NCI-H1930 (cell line): ENCODE measurements at places on chromosomes 3 and 15.

DNA sequence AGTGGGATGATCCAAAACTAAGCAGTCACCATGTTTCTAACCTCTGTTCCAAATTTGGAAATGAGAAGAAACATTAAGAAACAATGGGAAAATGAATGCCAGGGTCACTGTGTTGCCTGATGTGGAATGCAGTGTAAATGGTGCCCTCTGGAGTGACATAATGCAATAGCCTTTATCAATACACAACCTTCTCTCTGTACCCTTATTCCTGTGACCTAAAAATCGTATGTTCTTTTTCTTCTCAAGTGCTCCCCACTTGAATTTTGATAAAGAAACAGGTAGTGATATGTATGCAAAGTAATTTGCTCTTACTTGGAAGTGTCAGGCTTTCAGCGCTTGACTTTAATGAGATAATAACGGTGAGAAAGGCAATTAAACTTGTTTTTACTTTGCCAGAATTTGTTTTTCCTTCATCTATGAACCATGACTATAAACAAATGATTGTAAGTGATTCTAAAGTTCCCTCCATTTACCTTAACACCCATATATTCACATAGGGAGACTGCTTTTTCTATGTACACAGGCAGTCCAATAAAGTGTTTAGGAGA, 145.8 kb upstream of the THRB start:
- DNase-seq: no peak

DNA sequence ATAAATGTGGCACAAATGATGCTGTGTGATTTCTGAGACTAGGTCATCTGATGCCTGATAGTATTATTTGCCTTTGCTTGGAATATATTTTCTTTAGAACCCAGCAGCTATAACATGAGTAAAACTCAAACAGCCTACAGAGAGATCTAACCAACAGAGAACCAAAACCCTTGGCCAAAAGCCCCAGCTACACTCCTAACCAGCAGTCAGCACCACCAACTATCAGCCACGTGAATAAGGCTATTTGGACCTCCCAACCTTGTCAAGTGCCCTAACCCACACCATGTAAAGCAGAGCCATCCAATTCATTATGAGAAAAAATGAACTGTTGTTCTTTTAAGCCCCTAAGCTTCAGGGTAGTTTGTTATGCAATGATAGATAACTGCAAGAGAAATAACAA, 114.6 kb upstream of the MELTF start:
- DNase-seq: no peak

GRCh38 chr3:144801890-144802289, 830.3 kb downstream of the DIPK2A start:
- no peak for DNase-seq

- DNase-seq: no peak
These were observed 18.4 kb downstream of the KBTBD12 start for GRCh38 chr3:127933396-127933795.

DNA sequence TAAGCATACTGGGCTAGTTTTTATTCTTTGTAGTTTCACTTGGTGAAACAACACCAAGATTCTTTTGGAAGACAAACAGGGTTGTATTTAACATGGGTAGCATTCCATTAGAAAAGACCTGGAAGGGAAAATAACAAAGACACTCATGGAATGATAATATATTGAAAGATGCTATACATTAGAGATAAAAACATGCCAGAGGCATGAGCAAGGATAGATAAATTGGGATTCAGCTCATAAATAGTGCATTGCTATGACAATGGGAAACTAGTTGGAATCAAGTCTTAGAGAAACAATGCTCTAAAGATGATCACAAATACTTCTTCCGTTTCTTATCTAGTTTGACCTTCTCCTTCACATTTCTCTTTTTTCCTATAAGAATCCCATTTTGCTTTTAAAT, 677.4 kb downstream of the ZNF385D start:
- no peak for DNase-seq

GRCh38 chr15:40869686-40870085, 4.3 kb downstream of the RHOV start:
- no peak for DNase-seq

DNA sequence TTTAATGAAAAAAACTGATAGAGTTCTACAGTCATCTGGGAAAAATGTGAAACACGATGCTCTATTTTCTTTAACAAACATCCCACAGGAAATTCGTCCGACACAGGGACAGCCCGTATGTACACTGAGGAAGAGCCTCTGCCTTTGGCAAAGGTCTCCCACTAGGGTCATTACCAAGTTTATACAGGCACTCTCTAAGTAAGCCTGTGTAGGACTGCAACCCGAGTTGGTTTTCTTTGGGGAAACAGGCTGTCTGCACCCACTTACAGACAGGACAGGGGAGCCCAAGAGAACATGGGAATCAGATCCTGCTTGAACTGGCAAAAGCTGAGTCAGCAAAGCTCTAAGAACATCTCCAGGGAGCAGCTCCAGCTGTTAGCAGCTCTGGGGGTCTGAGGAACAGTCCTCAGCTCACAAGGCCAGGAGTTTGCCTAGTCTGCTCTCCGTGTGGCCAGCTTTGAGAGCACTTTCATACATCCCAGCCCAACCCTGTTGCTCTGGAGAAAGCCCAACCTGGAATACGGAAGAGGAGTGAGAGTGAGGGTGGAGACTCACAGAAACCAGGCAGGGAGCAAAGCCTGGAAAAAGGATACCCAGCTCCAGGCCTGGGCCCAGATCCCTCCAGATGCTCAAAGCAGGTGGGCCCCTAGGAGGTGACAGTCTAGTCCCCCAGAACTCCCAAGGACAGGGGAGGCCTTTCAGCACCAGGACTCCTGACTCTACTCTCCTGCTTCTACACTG, 1.9 kb downstream of the TBC1D2B start:
- no peak for DNase-seq

DNA sequence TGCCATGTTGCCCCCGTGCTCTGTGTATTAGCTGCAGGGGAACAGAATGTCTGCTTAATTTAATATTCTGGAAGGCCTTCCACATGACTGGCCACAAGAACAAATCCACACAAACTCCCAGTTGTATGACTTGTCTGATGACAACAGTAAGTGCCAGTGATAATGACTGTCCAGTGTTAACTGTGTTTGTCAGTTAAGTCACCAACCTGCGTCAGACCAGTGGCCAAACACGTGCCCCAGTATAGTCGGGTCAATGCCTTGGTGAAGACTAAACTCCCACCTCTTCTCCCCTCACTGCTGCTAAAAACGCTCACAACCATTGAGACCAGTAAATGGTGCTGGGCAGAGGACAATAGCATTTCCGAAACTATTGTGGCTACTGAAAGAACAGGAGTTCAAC, 9.8 kb upstream of the ATP13A5 start:
- DNase-seq: no peak

DNA sequence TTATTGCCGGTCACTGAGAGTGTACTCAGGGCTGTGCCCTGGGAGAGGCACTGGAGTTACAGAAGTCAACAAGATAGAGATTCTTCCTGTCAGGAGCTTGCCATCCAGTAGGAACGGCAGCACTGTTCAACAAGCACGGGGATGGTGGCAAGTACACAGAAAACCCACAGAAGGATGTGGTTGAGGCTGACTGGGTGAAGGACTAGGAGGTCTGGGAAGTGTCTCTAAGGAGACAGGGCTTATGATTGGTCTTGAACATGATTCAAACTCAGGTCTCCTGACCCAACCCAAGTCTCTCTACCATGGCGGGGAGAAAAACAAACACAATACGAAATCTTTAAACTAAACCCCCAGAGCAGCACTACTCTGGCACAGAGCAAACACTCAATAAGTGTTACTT, 37.6 kb downstream of the ERICH6 start:
- DNase-seq: no peak

DNA sequence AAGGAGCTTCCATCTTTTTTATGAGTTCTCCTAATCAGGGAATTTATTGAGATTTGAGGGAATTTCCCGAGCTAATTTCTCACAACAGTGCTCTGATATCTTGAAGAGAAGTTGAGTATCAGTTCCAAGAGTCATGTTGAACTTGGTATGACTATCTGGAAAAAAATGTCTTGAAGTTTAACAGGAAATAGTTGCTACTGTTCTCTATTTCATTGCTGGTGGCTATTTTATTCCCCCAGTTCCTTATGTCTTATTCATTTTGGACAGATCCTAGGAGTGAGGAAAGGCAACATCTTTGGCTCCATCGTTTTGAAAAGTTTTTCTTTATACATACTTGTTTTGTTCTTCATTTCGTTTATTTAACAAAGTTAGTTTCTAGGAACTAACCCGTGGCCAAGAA, 307.8 kb upstream of the AGTR1 start:
- DNase-seq: no peak

DNA sequence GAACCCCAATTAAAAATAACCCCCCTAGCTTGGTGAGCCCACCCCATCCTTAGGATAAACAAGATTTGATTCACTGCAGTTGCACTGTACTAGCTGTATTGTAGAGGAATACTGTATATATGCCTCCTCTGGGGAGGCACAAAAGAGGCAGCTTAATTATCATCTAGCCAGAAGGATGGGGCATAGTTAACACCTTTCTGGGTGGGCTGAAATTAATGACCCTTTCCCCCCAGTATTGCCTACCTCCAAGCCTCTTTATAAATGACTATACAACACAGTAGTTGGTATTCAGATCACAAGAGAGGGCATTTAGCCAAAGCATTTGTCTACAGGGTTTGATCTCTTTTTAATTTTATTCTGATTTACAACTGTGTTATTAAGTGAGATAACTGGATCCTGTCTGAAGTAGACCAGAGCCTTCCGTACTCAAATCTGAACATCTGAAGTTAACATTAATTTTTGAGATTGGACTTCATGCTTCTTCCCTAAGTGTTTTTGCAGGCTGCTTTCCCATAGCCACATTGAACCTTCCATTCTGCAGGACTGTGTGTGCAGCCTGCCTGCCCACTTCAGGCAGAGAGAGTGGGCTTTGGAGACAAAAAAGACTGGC, 807.0 kb upstream of the ARRDC4 start:
- DNase-seq: no peak

DNA sequence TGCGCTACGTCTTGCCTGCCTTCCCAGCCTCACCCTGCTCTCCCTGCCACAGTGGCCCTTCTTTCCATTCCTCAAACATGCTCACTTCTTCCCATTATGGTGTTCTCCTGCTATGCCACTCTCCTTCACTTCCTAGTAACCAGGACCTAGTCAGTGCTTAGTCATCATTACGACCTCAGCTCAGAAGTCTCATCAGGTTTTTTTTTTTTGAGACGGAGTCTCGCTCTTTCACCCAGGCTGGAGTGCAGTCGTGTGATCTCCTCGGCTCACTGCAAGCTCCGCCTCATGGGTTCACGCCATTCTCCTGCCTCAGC, 149.5 kb downstream of the GREM1 start:
- no peak for DNase-seq

DNA sequence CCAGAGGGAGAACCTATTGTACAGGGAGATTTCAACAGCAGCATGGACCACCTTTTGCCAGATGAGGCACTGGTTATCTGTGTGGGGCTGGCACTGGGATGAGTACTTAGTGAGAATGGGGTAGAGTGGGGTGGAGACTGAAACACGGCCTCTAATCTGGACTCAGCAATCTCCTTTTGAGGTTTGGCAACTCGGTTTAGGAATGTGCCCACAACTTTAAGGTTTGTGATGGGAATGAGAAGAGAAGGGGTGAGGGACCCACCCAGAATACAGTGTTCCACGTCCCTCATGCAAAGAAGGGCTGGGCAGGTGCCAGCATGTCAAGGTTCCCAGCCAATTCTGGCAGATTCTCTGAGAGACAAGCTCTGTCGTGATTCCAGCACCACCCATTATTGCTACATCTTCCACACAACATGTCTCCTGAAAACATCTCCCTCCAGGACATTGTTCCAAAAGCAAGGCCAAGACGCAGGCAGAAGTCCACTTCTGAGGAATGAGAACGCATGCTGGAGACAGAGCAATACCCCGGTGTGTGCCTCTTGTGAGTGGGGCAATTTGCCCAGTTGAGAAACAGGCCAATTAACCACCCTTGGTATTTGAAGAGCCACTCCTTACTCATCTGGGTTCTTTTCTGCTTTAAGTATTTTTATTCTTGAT, 37.5 kb upstream of the CCR4 start:
- DNase-seq: no peak

DNA sequence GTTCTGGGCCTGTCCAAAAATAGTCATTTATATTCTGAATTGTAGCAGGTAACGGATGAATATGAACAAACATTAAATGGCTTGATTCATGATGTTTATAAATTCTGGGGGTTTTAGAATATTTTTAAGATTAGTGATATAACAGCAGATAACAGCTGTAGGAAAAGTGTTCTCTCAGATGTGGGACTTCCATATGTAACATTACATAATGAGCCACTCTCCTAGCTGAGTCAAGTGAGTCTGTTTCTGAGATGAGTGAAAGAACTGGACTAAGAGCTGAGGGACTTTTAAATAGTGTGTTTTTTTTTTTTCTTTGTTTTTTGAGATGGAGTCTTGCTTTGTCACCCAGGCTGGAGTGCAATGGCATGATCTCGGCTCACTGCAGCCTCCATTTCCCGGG, 13.9 kb downstream of the YEATS2 start:
- DNase-seq: no peak

DNA sequence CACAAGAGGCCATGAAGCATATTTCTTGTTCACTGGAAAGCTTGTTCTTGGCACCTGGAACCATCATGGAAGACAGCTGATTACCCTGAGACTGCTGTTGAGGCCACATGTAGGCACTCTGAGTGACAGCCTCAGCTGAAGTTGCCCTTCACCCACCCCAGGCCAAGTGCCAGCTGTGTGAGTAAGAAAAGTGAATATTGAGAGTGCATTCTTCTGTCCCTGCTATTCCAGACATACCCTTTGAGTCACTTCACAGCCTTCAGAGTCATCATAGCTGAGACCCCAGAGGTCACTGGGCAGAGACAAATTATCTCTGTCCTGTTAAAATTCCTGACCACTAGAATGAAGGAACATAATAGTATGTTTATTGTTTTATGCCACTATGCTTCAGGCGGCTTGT, 79.6 kb downstream of the NFKBIZ start:
- DNase-seq: no peak

GRCh38 chr3:150128126-150128525, 157.4 kb upstream of the PFN2 start:
- no peak for DNase-seq

DNA sequence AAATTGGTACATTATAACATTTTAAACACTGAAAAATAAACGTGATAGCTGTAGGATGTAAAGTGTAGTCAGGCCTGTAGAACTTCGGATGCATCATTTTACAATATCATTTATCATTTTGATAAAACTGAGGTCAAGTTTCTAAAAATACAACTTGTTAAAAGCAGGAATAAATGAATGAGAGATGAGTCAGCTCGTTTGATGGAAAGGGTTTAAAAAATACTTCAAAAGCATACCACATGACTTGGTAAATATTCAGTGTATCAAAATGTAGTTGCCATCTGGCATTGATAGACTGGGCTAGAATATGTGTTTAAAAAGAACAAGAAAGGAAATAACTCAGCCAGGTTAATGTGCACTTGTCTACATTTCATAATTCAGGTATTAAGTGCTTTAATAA, 357.0 kb downstream of the TIGIT start:
- DNase-seq: no peak

GRCh38 chr3:102614585-102614984, 179.8 kb downstream of the ZPLD1 start:
- no peak for DNase-seq

GRCh38 chr3:159458010-159458409, 530.6 kb upstream of the IL12A start:
- DNase-seq: no peak

GRCh38 chr3:10495003-10495402, 10.4 kb downstream of the ATP2B2 start:
- no peak for DNase-seq

GRCh38 chr3:88595026-88595425, 445.3 kb downstream of the C3orf38 start:
- DNase-seq: no peak

- no peak for DNase-seq
These were observed 41.6 kb downstream of the TRANK1 start for GRCh38 chr3:36903119-36903882.
